Left ventricle myocardium superior (tissue), 1 donor: ENCODE measurements at places on chromosomes 7 and 10. TPM values are rescaled to one million over a fixed set of nuclear protein-coding genes. Genes with fewer than 3 reads are reported as not detected.
A peak's percentile ranks its signal among the peaks of the same experiment; 100 is the strongest.

DNA sequence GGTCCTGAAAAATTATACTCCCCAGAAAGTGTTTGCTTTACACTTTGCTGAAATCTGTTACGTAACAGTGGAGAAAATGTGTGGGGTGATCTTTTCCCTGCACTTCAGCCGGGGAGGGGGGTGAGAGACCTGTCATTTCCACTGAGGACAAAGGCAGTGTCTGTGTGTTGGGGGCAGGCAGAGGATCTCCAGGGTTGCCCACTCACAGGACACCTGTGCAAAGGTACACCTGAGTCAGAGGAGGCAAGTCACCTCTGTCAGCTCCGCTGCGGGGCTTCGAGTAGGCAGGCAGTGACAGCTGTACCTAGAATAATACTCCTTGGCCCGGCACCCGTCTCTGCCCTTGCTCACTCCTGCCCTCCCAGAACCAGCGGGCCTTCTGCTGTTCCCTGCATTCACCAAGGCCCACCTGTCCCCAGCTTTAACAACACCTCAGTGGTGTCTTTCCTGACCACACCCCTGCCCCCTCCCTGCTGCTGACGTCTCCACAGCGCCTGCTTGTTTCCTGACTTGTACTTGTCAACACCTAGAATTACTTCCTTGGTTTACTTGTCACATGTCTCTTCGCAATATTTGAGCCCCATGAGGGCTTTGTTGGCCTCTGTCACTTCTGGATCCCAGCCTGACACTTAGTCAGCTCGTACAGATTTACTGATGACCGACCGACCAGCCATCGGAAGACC lies 159.2 kb downstream of the NEURL1 start:
- DNase-seq = peak; percentile 44

NUTM2E gene
- 0.10 TPM for total RNA-seq

GRCh38 chr10:123795846-123796590 lies 95.6 kb downstream of the CPXM2 start:
- no peak for DNase-seq

DNA sequence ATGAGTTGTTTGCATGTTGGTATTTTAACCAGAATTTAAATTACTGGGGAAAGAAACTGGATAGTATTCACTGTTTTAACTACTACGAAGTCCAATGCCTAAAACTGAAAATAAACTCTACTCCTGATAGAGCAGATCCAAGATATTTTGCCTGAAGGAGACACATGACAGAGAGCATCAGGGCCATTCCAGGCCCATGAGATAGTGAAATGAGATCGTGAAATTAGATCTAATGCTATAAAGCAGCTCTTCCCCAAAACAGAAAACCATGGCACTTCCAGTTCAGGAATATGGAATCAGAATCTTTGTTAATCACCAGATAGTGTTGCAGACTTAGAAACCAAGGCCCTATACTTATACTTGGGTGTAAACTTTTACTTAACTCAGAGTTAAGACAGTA lies 124.3 kb upstream of the CACNA2D1 start:
- no peak for DNase-seq

PSTK gene
- 2.3 TPM for total RNA-seq

- no peak for DNase-seq
These were observed 65.4 kb upstream of the TNS3 start for GRCh38 chr7:47647181-47647917.

DNA sequence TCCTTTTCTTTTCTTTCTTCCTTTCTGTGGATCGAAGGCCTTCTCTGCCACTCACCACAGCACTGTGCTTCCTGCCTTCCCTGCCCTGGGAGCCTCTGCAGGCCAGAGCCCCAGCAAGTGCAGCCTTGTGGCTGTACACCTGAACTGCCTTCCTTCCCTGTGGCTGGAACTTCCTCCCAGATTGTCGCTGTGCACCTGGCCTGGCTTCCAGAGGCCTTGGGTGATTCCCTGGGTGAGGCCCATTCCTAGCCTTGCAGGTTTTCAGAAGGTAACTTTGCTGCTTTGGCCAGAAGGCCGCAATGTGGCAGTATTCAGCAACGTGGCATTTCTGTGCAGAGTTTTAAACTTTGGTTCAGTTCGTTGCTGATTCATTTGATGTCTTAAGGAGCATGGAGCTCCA lies 50.1 kb upstream of the RASGEF1A start:
- no peak for DNase-seq

CISD1 gene
- 182 TPM for total RNA-seq

- no peak for DNase-seq
These were observed 1.6 kb upstream of the PON2 start for GRCh38 chr7:95436407-95436806.

DNA sequence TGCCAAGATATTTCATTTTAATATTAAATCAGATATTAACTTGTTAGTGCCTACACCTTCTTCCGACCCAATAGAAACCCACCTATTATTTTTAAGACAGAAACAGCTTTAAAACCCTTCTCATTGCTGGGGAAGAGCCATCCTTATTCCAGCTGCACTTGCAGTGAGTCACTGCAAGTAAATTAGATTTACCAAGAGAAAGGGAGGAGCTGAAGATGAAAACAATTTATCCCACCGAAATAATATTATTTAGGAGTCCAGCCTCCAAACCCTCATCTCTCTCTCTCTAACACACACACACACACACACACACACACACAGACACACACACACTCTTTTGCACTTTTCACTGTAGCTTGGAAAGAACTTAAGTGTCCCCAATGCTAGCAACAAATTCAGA lies 26.9 kb downstream of the TWIST1 start:
- DNase-seq = no peak

CALML3 gene
- not detected for total RNA-seq

GRCh38 chr10:71396711-71397295 lies at the start of gene CDH23:
Gene CDH23 (plus strand): TSS chr10:71396920. CDS start chr10:71439832, 42,912 bp downstream.
- DNase-seq = peak; percentile 74

SLC26A5 gene
- not detected for total RNA-seq

GRCh38 chr10:115977855-115978254 lies 295.2 kb downstream of the GFRA1 start:
- DNase-seq = no peak

GRCh38 chr10:29874606-29875269 lies 184.6 kb downstream of the JCAD start:
- no peak for DNase-seq

DNA sequence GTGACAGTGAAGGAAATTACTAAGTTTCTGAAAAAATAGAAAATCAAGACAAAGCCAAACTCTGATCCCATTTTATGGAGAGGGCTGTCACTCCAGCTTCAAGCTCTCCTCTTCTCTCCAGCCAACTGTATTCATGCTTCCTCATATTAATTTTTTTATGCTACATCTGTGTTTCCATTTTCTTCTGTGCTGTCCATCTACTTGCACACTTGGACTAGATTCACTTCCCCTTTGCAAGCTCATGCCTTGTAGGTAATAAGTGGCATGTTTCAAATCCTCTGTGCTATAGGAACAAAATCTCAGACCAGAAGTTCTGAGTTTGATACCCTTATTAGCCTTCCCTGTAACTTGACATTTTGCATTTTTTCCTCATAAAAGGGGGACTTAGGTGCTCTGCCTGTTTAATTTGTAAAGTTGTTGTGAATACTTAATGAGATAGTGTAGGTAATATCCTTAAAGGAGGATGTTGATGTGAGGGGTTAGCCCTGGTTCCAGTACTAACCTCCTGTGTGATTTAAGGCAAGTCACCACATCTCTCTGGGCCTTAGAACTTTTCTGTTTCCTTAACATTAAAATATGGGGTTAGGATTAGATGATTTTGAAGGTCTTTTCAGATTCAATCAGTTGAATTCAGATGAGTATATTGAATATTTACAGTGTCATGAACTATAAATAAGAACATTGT lies 358.8 kb downstream of the BBS9 start:
- no peak for DNase-seq

- no peak for DNase-seq
These were observed 358.7 kb upstream of the MYO3A start for GRCh38 chr10:25575343-25575742.

GIMAP5 gene
- total RNA-seq = 9.8 TPM

GRCh38 chr7:130341882-130342281 lies 2.7 kb upstream of the CPA5 start:
- no peak for DNase-seq

DNA sequence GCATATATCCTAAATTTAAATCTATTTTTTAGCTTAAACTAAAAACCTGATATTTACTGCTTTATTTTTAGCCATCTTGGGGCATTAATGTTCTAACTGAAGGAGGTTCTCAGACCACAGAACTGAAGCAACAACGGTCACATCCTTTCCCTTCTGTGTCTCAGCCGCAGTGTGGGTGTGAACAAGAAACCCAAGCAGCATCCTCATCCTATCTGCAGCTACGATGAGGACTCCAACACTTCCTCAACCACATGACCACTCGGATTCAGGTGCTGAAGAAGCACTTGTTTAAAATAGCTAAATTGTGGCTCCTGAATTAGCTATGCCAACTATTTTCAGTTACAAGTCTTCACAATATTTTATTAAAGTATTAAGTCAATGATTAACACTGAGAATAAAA lies 5.3 kb downstream of the ESYT2 start:
- DNase-seq = no peak

ASB10 gene
- 46.1 TPM for total RNA-seq

DENND11 gene
- 10.8 TPM for total RNA-seq

LIPF gene
- total RNA-seq = not detected

- DNase-seq = no peak
These were observed 3.0 kb upstream of the HMX2 start for GRCh38 chr10:123144697-123145541.

PHYHIPL gene
- not detected for total RNA-seq

DNA sequence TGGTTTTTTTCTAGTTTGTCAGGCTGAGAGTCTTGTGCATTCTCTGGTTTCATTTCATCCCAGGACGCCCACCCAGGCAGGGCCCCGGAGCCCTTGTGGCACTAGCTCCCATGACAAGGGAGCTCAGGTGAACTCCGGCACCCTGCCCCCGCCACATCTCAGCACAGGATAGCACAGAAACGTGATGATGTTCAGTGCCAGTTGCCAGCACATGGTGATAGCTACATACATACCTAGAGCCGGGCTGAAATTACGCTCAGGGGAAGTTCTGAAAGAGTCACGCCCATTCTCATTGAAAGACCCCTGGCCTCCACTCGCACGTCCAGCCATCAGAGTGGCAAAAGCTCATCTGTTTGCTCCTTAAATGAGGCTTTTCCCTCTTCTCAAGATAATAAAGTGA lies 273.7 kb downstream of the PTPRN2 start:
- no peak for DNase-seq

- DNase-seq = no peak
These were observed 522.5 kb downstream of the ETV1 start for GRCh38 chr7:13466874-13467547.

DNA sequence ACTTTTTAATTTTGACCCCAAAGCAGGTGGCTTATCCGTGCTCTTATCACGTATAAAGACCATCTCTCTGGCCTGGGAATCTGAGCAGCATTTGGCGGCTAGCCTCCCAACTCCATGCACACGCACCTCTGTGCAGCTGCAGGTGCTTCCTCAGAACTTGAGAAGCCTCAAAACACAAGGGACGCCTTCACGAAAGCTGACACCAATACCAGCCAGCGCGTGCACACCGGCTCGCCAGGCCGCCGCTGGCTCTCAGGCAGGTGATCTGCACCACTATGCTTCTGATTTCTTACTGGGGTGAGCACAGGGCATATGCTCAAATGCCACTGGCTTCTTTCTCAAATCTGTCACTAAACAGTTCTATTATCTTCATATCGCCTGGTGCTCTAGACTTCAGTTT lies 145.0 kb downstream of the PARD3 start:
- DNase-seq = no peak

ADAM22 gene
- 1.7 TPM for total RNA-seq

NKX1-2 gene
- not detected for total RNA-seq

DNA sequence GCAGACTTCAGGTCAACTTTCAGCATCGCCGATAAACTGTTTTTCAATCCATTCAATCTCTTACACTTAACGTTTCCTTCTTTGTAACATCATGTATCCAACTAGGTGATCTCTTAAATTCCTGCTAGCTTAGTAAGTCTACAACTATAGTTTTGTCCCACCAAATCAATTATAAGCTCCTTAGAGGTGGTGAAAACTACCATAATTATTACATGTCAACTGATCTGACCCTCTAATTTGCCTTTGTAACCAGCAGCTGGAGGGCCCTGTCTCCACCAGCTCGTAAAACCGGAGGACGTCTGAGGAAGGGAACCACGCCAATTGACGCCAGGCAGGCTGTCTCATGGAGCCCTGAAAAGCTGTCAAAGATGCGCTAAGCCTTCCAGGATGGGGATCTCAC lies 113.4 kb downstream of the ABCC2 start:
- DNase-seq = no peak

GRCh38 chr7:93551063-93551895 lies 23.2 kb downstream of the CALCR start:
- no peak for DNase-seq

DNA sequence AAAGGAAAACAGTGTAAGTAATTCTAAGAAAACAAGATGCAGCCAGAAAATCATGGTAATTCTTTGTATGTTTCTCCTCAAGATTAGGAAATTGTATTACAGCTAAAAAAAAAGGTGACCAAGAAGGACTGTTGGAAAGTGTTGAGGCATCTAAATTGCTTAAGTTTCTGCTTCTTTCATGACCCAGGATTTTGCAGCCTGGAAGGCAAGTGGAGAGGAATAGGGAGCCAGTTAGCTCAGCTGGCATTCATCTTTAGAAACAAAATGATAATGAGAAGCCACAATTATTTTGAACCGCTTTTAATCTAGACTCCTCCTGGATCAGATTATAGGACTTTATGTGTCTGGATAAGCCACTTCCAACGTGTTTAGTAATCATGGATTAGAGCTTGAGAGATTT lies 56.8 kb upstream of the TMEM229A start:
- no peak for DNase-seq

GRCh38 chr7:33888166-33888565 lies 17.2 kb upstream of the BMPER start:
- DNase-seq = no peak

DNA sequence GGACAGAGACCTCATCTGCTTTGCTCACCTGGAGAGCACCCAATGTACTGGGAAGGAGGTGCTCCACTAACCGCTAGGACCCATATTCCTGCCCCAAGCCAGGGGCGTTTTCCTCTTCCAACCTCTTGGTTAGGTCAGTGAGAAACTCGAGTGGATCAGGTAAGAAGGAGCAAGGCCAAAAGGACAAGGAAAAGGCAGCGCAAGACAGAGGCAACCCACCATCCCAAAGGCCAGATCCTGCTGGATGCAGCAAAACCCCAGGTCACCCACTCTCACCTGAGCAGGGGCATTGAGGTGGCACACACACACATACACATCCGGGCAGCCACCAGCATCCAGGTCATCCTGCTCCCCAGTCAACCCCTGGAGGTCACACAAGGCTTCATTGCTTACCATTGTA lies 105.1 kb downstream of the GRID1 start:
- no peak for DNase-seq

- no peak for DNase-seq
These were observed 181.9 kb downstream of the DGKI start for GRCh38 chr7:137664846-137665245.

GRCh38 chr10:86648704-86649427 lies 5.5 kb upstream of the OPN4 start:
- peak; percentile 58 for DNase-seq
